CD4-positive, alpha-beta T cell treated with Interleukin-15 for 4 hours (primary cell): ENCODE measurements at places on chromosomes 12 and 14.

DNA sequence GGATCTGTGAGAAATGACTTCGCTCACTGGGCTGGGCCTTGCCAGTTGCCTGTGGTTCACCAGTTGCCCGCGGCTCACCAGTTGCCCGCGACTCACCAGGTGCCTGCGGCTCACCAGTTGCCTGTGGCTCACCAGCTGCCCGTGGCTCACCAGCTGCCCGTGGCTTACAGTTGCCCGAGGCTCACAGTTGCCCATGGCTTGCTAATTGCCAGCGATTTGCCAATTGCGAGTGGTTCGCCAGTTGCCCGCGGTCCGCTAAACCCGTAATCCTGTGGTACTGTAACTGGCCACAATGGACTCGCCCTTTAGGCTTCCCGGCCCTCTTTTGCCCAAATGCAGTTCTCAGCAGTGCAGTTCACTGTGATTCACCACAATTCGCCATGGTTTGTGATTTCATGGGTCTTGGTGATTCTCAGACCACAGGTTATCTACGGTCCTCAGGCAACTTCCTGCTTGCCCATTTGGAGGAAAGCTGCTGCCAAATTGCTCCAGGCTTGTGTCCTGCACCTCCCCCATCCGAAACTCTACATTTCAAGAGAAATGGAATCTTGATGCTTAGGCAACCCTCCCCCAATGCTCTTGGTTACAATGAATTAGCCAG, 15.0 kb upstream of the MEG3 start:
- DNase-seq, result no peak

GRCh38 chr12:91127306-91127705, 16.0 kb upstream of the LUM start:
- DNase-seq, result no peak

DNA sequence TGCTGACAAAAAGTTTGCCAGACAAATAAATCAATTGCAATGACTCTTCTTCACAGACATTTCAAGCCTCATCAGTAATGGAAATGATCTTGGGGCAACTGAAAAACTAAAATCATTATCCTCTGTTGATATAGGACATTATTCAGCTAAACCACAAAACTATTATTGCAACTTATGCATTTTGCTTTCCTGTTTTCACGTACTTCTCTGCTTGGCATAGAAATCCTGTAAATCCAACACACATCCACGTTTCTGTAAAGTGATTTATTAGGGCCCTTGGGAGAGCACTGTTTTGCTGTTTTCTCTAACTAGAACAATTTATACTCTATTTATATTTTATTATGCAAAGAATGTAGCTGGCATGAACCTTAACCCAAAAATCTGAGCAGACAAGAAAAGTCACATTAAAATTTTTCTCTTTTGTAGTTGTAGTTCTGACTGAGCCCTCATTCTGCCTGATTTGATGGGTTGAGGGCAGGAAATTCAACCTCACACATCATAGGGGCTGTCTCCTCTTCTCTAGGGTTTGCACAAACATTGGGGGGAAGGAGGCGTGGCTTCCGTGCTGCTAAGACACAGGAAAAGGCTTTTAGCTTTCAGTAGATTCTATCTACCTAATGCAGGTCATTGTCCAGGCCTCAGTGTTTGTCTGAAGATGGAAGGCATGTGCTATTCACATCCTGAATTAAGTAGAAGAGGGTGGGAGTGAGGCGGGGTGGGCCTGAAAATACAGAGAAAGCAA, 11.5 kb upstream of the NUP107 start:
- DNase-seq, result peak; percentile 71

GRCh38 chr12:95705143-95705542, 85.4 kb downstream of the NTN4 start:
- DNase-seq, result no peak

- DNase-seq, result no peak
Observed at GRCh38 chr12:5997260-5997659, 52.2 kb upstream of the ANO2 start.

GRCh38 chr14:91114079-91115065, 499 bp downstream of the DGLUCY start:
- peak; percentile 77 for DNase-seq

- no peak for DNase-seq
Observed at GRCh38 chr12:49108958-49109404, 1.7 kb downstream of the LMBR1L start.

DNA sequence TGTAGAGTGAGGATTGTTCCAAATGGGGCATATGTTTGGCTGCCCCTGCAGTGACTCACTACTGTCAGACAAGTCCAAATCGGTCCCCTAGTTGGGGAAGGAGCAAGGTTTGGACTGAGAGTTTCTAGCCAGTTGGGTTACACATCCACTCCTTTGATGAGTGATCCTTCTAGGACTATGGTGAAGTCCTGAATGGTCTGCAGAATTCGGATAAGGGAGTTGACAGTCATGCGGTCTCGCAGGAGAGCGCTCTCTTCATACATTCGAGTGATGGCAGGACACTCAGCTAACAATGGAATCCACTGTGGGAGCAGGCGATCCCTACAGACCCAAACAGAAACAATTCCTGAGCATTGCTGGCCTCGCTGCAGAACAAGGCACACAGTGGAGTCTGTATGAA, 61.5 kb upstream of the SINHCAF start:
- DNase-seq, result no peak

- no peak for DNase-seq
Observed at GRCh38 chr14:81169711-81170103, 51.1 kb downstream of the GTF2A1 start.

DNA sequence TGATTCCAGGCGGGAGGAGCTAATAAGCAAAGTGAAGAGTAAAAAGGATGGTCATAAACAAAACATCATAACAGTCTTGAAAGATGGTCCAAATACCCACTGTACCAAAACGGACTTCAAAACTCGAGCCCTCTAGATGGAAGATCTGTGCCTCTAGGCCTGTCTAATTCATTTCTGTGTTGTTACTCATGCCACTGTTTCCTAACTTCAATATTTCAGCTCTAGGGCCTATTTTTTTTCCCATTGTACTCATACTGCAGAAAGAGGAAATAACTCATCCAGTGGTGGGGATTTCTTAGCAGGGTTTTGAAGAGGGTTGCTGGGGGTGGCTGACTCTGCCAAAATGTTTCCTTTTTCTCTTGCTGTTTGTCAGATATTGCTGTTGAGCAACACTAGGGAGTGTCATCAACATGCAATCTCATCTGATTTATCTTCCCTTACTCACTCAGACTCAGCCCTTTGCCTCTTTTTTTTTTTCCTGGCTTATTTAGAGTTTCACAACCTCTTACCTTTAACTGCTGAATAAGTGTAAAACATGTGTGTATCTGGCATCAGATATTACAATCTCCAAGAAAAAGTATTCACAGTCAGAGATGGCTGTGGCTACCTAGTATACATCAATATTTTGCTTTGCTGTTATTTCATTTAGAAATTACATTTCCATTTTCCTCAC, 189.6 kb downstream of the DUSP6 start:
- peak; percentile 37 for DNase-seq

GRCh38 chr12:66423266-66423665, 121.0 kb downstream of the HELB start:
- DNase-seq, result no peak

DNA sequence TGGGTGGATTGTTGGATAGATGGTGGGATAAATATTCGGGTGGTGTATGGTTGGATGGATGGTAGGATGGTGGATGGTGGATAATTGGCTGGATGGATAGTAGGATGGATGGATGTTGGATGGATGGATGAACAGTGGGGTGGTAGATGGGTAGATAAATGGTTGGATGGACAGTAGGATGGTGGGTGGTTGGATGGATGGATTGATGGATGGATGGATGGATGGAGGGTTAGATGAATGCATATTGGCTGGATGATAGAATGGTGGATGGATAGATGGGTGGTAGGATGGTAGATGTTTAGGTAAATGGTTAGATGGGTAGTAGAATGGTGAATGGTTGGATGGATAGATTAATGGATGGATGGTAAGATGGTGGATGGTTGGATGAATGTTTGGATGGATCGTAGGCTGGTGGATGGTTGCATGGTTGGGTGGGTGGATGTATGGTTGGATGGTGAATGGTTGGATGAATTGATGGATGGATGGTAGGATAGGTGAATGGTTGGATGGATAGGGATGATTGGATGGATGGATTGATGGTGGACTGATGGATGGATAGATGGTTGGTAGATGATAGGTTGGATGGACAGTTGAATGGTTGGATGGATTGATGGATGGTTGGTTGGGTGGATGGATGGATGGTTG, 23.6 kb downstream of the ZBTB42 start:
- DNase-seq, result no peak

- DNase-seq, result no peak
Observed at GRCh38 chr12:120316798-120317223, 10.8 kb downstream of the PLA2G1B start.
